T-helper 2 cell treated with Interferon-gamma antibody and Interleukin-4, amounts not matched to agents 5 μg/mL and 100 μg/mL, for 36 hours (primary cell): ENCODE measurements at places on chromosomes 1 and 21.
A peak's percentile ranks its signal among the peaks of the same experiment; 100 is the strongest.

DNA sequence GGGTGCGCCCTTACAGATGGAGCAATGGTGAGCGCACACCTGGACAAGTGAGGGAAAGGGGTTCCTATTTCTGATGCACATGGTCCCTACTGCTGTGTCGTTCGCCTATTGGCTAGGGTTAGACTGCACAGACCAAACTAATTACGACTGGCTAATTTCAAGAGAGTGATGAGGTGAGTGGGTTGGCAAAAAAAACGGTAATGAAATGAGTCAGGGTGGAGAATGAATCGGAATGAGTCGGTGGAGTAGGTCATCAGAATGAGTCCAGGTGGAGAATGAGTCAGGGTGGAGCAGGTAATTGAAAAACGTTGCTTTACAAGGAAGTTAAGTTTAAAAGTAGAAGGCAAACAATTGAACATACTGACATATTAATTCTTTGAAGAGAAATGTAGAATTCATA lies 79.8 kb downstream of the WDR4 start:
- peak; percentile 36 for DNase-seq

- no peak for DNase-seq
Observed at GRCh38 chr1:157773493-157774350, 3.2 kb downstream of the FCRL2 start.

DNA sequence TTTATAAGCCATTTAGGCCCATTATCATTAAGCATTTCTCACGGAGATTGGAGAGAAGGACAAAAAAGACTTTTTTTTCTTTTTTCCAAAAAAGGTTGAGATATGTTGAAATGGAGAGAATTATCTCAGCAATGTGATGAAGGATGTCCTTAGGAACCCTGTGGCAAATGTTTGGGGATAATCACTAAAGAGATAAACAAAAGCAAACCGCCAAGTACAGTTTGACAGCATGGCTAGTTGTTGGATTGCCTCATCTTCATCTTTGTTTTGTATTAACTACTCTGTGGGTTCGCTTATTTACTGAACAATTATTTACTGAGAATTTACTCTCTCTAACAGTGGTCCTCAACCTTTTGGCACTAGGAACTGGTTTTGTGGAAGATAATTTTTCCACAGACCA lies 97.4 kb upstream of the HP1BP3 start:
- DNase-seq, result no peak

DNA sequence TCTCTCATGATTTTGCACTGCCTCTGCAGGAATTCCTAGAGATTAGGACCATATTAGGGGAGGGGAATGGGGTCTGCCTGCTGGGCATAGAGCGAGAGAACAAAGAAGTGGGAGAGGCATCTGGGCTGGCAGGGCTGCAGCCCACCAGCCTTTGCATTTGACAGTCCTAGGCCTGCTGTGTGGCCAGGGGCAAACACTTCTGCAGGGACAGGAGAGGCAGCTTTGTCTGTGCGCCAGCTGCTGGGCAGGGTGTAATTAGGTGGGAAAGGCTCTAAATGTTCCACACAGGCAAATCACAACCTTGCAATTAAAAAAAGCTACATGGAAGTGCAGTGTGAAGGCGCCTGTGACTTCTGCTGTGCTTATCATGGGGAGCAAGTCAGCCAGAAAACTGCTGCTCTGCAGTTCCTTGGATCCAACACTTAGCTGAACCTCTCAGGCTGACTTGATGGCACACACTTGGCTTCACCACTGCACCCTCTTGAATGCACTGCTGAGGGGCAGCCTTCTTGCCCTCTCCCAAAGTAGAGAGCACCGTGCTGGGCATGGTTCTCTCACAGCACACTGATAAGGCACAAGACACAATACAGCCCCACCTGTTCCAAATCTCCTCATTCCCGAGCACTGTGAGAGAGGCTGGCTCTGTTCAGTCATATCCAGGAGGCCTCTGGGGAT lies 73.6 kb upstream of the TLR5 start:
- DNase-seq, result no peak

GRCh38 chr1:161915051-161915503 lies 108.6 kb downstream of the OLFML2B start:
- peak; percentile 24 for DNase-seq

DNA sequence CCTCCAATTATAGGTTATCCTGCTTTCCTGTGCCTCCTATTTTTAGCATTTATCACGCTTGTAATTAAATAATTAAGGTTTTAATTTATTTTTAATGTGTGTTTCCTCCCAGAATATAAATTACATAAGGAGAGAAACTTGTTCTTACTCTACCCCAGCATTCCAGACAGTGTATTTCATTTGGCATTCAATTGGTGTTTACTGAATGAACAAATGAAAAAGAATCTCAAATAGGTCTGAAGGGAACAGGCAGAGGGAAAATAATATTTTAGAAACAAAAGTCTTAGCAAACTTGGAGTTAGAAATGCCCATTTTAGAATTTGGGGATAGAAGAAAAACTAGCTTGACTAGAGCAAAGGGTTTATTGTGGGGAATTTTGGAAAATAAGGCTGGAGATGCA lies 9.9 kb upstream of the RSRP1 start:
- DNase-seq, result no peak

DNA sequence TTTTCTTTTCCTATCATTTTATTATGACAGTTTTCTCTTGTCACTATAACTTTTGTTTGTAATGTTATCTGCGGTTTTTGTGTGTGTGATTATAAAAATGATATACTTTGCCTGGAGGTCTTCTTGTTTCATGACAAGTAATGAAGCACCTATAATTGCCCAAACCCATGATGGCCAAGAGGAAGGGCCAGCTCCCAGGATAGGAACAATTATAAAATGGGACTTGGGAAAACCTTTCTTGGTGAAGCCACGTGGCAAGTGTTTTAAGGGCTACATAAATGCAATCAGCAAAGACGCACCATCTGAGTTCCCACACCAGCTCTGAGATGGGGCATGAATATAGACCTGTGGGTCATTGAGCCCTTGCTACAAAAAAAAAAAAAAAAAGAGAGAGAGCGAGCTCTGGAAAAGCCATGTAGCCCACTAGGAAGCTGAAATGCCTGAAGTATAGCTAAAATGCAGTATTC lies 462.6 kb upstream of the RUNX1 start:
- DNase-seq, result no peak

- DNase-seq, result no peak
Observed at GRCh38 chr1:44346184-44346583, 8.9 kb downstream of the ERI3 start.

DNA sequence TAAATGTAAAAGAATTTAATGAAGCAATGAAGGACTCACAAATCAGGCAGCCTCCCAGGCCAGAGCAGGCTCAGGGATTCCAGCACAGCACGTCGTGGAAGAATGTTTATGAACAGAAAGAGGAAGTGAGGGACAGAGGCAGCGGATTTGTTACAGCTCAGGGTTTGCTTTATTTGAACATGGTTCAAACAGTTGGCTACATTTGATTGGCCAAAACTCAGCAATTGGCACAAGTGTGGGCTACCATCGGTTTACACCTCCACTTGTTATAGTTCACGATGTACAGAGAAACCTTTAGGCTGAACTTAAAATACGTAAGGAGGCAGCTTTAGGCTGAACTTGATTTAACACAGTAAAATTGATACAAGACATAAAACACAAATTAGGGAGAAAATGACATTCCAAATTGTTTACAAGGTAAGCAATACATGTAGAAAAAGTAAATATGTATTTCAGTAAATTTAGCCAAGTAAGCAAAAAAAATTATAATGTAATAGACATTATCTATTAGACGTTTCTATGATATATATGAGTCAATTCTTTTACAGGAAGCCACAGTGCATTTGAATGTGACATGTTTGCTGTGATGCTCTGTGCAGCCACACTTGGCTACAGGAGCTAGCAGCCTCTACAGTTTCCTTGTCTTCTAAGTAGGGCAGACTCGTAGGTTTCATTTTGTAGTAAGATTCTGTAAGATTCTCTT lies 126.5 kb downstream of the ADSS2 start:
- no peak for DNase-seq

GRCh38 chr1:47212636-47213229 lies 19.3 kb downstream of the TAL1 start:
- no peak for DNase-seq

DNA sequence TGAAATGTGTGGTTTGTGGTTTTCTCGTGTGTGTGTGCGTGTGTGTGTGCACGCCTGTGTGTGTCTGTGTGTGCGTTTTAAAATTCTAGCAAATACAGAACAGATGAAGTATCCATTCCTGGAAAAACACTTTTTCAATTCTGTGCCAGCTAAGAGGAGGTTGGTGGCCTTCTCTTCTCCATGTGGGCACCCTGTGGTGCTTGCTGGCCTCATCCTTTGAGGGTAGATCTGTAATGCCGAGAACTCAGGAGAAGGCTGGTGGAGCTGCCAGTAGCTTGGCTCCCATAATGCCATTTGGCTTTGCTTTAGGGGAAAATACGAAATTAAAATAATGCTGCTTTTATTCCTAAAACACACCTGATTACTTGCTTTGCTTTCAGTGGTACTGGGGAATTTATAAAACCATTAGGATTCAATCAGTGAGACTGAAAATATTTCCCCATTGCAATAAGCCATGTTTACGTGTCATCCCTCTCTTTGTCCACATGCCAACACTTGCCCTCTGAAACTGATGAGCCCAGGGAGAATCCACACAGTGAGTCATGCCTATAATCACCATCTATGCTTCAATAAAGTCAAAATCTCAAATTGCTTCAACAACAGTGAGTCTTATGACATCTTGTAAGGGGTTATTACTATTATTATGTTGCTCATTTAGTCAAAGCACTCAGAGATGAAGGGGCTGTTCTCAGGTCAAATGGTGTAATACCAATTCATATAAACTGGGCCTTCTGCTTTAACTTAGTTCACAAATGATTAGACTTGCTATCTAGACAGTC lies 39.2 kb downstream of the ABCA4 start:
- no peak for DNase-seq

GRCh38 chr1:200906491-200906890 lies 11.8 kb downstream of the INAVA start:
- no peak for DNase-seq
